Panc1 (cell line): ENCODE measurements at places on chromosomes 6 and 20. TPM values are rescaled to one million over a fixed set of nuclear protein-coding genes. Genes with fewer than 3 reads are reported as not detected.

Gene PRL
- total RNA-seq: not detected

Gene HTR1E
- not detected for total RNA-seq

Gene HMGN3
- total RNA-seq: 52.0 TPM

DNA sequence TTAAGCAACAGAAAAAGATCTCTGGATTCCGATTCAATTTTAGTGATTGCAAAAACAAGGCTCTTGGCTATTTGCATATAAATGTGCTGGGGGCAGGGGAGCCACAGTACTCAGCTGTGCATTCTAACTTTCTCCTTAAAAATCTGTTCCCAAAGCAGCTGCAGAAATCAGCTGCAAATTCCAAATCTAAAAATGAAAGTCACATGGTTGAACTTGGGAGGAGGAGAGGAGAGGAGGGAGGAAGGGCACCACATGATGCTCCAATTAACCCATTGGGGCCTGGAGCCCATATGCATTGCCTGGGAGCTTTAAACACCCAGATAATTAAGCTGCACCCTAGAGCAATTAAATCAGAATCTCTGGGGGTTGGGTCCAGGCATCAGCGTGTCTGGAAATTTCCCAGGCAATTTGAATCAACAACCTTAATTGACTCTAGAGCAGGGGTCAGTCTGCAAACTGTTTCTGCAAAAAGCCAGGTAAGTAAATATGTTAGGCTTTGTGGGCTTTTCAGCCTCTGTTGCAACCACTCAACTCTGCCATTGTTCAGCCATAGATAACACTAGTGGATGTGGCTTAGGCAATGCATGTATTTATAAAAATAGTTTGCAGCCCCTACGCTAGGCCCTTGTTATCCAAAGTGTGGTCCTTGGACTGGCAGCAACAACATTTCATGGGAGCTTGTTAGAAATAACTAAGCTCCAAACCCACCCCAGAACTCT lies 508.1 kb downstream of the KIF16B start:
- H3K27ac ChIP-seq: no peak overlapping the region
- no peak for DNase-seq
- H3K4me1 ChIP-seq: no peaks in the 10 kb centered on the region
- no peaks in the 10 kb centered on the region for H3K27me3 ChIP-seq
- H3K36me3 ChIP-seq: no peaks in the 10 kb centered on the region

DNA sequence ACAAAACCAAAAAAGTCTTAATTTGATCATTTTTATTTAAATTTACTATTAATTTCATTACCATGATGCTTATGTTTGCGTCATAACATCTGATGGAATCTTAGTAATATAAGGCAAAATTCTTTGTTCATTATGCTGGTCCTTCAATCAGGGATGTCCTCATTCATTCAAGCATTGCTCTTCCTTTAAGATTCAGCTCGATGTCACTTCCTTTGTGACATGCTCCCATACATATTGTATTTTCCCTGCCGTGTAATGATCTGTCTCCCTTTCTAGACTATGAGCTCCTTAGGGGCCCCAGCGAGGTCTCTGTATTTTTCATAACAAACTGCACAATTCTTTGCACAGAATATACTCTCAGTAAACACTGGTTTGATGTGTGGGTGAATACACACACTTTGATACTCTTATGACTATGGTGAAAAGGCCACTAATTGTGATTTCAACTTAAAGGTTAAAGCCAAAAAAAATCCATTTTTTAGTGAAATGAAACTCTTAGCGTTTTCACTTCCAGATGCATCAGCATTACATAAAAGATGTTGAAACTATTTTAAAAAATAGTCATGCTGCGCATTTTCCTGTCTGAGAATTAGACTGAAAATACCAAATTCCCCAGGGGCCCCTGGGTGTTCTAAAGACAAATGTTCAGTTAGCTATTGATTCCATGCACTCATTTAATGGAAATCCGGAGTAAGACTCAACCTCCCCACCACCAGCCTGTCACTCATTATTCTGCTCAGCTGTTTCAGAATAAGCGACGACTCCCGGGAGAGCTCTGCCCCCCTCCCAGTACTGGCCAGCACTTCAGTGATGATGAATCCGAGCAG lies 169.7 kb downstream of the ATXN1 start:
- no peak for DNase-seq
- H3K27me3 ChIP-seq: no peaks in the 10 kb centered on the region
- no peak overlapping the region for H3K27ac ChIP-seq
- no peaks in the 10 kb centered on the region for H3K4me1 ChIP-seq

DNA sequence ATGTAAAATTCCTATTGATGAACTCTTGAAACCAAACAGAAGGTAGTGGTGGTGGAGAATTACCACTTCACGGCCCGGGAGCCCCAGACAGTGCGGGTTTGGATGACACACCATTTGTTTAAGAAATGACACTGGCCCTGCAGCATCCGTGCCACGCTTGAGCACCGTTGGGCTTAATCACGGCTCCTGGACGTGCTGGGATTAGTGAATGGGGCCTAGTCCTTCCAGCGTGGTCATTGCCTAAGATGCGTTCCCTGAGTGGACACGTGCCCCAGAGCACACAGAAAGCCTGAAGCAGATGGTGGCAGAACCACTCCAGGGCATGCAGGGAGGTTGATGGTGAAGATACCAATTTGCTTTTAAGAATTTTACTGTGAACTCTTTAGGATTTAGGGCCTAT lies 14.5 kb downstream of the STX16 start:
- H3K36me3 ChIP-seq: peaks cover 16% of the 10 kb centered on the region
- no peak overlapping the region for H3K4me3 ChIP-seq
- H3K27me3 ChIP-seq: no peaks in the 10 kb centered on the region
- H3K27ac ChIP-seq: no peak overlapping the region

GRCh38 chr6:111725446-111726112 lies 119.9 kb upstream of the TRAF3IP2 start:
- peaks cover 25% of the 10 kb centered on the region for H3K27me3 ChIP-seq
- H3K36me3 ChIP-seq: no peaks in the 10 kb centered on the region
- no peak for DNase-seq
- H3K4me3 ChIP-seq: no peak overlapping the region
- H3K4me1 ChIP-seq: no peaks in the 10 kb centered on the region

GRCh38 chr6:160226118-160226591 lies 32.5 kb downstream of the SLC22A2 start:
- H3K4me3 ChIP-seq: no peak overlapping the region
- no peak overlapping the region for H3K27ac ChIP-seq
- no peaks in the 10 kb centered on the region for H3K4me1 ChIP-seq
- no peaks in the 10 kb centered on the region for H3K36me3 ChIP-seq
- H3K27me3 ChIP-seq: no peaks in the 10 kb centered on the region

DNA sequence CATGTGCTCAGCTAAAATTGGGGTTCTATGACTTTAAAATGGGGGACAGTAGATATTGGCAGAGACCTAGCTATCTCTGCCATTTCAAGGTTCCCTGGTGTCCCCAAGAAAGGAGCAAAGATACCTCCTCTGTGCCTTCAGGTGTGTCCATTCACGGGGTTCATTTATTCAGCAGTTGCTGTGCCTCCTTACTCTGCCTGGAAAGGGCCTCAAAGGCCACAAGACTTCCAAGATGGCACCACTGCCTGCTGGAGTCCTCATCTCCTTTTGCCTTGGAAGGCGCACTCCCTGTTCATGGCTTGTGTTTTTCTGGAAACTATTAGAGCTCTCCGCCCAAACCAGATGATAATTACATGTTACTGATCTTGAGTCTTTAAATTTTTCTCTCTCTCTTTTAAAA lies 3.9 kb upstream of the ZBP1 start:
- H3K27ac ChIP-seq: no peak overlapping the region
- no peak for DNase-seq
- no peaks in the 10 kb centered on the region for H3K27me3 ChIP-seq
- peaks cover 5% of the 10 kb centered on the region; the same call in 1 of the 2 replicates for H3K4me1 ChIP-seq
- no peak overlapping the region for H3K4me3 ChIP-seq
